Heart left ventricle (tissue), 16 donors: ENCODE measurements at places on chromosomes 5 and 9.

DNA sequence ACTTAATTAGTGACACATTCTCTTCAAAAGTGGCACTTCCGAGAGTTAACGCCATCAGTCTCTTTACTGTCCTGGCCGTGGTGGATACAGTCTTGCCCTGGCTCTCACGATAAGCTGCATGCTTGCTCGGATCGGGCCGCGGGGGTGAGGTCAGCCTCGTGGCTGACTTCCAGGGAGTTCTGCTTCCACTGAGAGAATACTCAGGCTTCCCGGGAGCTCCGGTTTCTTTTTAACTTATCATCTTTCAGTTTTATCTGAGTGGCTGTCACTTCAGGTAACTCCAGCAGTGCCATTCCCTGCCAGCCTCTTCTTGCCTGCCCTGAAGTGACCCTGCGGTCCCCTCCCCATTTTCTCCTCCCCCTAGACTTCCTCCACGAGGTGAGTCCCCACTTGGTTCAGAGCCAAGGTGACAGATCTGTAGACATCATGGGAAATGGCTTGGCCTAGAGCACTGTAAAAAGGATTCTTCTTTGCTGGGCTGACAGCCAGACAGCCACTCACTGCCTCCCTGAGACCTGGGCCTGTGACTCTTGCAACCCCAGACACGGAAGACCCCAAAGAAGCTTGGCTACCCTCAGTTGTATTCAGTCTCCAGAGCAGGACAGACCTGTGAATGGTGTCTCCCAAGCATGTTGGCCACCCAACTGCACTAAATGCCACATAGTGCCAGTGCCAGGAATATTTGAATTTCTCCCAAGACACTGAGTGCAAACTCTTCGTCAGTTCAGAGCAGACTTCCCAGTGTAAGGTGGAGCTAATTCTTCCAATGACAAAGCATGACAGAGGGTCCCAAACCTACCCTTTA is 95.1 kb downstream of the DAPK1 start:
- DNase-seq: peak; percentile 75

DNA sequence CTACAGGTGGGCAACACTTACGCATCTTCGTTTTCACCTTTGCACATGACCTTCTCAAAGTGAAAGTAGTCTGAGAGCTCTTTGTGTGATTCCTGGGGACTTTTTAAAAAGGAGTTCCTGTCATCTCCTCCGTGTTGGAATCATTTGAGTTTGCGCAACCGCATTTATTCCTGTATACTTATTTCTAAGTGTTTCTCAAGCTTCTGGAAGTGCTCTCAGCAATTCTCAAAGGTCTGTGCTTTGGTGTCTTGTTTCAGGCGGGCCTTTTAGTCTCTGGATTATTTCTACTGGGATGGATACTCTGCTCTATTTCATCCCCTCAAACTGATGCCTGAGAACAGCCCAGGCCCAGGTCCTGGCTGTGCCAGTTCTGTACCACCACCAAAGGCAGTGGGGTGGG is 226.5 kb upstream of the TUT7 start:
- no peak for DNase-seq

- DNase-seq: no peak
Observed at GRCh38 chr5:41406424-41406823, 104.0 kb downstream of the PLCXD3 start.

DNA sequence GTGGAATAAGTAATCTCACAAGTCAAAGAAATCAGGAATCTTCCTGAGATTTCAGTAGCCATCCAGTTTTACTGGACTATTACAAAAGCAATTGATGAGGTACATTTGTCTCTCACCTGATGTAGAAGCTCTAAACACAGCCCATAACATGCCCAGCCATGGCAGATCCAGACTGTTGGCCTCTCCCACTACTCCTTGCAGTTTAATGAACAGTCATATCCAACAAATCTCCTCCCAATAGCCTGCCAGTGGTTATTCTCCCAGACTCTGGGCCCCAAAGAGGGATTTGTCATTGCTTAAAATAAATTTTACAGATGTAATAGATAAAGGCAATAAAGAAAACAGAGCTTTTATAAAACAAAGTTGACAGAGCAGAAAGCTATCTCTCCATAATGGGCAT is 80.8 kb downstream of the ZNF608 start:
- DNase-seq: no peak

DNA sequence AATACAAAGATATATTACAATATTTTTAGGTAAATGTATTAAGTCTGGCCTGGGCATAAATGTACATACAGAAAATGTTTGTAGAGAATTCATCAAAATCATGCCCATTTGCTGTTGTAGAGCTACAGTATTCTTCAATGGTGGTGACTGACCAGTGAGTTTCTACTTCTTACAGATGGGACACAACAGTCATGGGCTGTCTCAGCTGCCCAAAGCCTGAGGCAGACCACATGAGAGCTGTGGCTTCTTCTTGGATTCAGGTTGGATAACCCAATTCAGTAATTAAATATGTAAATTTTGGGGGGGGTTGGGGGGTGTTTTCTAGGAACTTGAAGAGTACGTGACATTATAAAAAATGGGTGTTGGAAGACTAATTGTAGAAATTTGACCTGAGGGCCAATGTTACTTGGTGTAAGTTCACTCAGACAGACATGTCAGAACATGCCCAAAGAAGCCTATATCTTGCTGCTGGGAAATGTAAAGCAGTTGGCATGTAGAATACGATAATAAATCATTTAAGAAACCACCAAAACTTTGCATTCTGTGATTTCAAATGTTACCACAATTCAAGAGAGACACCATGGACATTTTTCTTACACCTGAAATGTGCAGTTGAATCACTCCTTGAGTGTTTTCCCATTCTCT is 17.9 kb downstream of the STARD4 start:
- no peak for DNase-seq

DNA sequence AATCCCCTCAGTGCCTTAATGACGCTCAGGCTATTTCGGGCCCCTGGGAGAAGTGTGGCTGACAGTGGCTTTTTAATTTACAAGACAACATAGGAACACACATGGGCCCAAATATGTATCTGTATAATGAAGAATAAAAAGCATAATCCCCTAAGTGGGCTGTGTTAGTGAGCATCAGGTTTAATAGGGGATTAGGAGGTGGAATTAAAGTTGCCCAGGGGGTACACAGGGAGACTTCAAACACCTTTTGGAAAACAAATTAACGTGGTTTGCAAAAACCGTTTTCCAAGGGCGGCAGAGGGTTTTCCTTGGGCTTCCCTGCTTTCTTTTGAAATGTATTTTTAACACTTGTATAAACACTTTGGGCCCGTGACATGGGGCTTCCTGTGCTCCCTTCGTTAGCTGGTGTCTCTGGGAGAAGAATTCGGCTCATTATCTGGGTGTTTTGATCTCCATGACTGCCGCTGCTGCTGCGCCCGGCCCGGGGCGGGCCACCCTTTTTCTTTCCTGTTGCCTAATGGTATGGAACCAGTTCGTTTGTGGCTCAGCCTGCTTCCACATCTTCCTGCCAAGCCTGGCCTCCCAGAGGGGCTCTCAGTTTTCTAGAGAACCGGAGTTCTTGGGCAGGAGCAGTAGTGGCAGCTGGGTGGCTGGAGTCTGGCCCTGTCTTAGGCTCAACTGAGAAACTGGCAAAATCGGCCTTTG is 173.0 kb downstream of the MACROH2A1 start:
- DNase-seq: no peak

GRCh38 chr5:95701074-95701473 is 18.3 kb upstream of the SPATA9 start:
- DNase-seq: no peak

GRCh38 chr9:105141146-105141975 is 103.1 kb upstream of the SLC44A1 start:
- peak; percentile 38 for DNase-seq

- DNase-seq: no peak
Observed at GRCh38 chr9:94882966-94883641, 156.6 kb downstream of the AOPEP start.
